Heart left ventricle (tissue), 16 donors: ENCODE measurements at places on chromosomes 11 and 22.

DNA sequence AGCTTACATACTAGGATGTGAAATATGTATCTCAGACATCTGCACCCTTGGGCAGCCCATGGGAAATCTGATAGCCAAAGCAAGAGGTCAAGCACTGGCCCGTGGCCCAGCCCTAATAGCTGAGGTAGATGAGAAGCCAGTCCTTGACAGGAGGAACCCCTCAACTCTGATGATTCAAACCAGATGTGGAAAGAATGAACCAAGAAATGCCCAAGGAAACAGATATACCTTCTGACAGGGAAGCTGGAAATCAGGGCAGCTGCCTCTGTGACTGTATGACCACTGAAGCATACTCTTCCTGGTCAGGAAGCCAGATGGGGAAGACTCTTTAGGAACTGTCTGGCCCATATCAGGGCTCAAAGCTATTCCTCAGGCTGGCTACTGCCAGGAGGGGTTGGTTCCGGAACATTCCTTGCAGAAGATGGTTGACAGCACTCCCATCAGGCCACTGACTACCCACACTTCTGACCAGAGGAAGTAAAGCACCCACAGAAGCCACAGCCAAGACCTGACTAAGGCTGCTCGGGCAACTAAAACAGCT is 124.2 kb downstream of the SWAP70 start:
- peak; percentile 60 for DNase-seq

DNA sequence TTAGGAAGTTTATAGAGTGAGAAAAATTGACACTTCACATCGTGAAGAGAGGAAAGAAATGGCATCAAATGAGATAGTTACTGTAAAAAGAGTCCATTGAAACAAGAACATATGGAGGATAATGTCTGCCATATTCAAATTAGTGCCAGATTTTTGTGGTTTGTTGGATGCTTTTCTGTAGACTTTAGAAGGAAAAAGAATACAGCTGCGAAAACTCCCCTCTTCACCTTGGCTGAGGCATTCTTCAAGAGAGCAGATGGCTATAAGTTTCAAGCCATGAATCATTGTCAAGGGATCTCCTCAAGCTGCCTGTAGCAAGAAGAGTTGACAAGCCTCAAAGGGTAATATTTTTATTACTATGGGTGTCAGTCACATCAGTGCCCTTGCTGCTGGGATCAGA is 507.4 kb upstream of the RAG2 start:
- no peak for DNase-seq

DNA sequence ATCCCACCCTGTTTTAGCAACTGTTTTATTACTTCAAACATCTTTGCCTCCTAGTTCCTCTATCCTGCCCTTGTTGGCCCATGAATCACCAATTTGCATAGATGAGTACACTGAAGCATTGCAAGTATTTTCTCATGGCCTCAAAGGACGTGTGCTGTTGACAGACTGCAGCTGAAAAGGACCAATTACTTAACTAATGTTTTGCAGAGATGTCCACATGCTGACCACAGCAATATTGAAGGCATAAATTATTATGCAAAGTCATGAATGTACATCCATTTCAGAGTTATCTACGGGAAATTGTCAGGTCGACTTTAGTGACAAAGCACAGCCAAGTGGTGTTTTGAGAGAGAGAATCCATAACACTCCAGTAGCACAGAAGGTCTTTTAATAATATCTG is 64.8 kb downstream of the CADM1 start:
- DNase-seq: no peak

DNA sequence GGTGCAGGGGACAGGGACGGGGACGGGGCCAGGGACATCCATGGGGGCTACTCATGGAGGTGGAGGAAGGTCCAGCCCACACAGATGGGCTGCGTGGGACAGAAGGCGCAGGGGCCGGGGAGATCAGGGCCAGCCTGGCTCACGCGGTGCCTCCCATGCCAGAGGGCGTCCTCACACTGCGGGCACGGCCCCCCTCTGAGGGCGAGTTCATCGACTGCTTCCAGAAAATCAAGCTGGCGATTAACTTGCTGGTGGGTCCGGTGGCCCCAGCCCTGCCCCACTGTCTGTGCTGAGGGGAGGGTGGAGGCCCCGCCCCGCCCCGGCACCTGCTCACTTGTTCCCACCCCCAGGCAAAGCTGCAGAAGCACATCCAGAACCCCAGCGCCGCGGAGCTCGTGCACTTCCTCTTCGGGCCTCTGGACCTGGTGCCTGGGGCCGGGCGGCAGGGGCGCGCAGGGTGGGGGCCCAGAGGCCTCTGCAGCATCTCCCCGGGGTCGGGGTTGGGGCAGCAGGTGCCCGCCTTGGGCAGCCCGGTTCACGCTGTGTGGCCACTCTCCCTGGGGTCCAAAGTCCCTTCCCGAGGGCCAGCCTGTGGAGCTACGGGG is 15.8 kb downstream of the EPS8L2 start:
- DNase-seq: peak; percentile 28

- DNase-seq: no peak
Measured at GRCh38 chr11:44846852-44847251, 103.8 kb downstream of the TP53I11 start.

GRCh38 chr11:568306-569157 is 7.7 kb upstream of the PHRF1 start:
- DNase-seq: peak; percentile 93

DNA sequence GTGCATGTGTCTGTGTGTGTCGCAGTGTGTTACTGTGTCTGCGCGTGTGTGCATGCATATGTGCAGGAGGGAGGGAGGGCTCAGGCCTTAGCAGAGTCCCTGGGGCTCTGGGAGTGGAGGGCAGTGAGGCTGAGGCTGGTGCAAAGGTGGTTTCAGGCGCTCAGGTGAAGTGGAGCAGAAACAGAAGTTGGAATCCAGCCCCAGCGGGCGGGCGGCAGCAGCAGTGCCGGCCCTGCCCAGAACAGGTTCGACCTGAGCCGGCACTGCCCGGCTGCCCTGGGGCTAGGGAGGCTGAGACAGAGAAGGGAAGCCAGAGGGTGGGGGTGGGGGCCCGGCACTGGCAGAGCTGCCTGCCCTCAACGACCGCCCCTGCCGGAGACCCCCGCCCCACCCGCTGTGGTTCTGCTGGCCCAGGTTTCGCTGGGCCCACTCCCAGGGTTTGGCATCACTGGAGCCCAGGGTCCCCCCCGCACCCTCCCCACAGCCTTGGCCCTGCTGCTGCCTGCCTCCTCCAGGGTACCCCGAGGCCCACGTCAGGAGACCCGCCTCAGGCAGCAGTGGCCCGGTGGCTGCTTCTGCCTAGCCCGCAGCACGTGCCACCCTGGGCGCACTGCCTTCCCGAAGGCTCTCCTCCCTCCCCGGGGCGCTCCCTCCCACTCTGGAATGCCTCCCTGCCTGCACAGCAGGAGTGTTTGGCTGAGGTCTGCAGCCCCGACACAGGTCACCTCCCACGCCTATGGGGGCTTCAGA is 13.3 kb downstream of the ASCL2 start:
- DNase-seq: no peak

DNA sequence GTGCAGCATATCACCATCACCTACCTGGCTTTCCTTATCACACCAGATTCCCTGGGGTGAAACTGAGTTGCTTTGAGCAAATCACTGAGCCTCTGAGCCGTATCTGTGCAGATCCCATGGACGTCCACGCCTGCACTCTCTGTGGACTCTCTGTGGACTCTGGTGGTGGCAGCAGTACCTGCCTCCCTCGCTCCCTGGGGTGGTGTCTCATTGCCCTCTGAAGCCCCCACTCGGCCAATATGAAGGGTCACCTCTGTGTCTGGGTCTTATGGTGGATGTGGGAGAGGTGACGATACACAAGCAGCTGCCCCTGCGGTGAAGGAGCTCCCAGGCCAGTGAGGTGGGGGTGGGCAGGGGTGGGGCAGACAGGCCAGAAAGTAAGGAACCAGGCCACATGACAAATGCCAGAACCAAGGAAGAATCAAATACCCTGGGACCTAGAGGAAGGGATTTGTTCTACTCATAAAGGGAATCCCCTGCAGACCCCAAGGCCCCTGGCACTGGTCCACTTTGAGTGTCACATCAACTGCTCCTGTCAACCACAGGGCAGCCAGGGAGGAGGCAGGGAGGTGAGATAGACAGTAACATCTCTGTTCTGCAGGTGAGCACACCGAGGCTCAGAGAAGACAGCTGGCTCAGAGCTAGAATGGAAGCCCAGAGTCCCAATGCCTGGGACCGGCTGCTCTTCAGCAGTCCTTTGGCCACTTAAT is 9.2 kb upstream of the CHST1 start:
- DNase-seq: no peak

DNA sequence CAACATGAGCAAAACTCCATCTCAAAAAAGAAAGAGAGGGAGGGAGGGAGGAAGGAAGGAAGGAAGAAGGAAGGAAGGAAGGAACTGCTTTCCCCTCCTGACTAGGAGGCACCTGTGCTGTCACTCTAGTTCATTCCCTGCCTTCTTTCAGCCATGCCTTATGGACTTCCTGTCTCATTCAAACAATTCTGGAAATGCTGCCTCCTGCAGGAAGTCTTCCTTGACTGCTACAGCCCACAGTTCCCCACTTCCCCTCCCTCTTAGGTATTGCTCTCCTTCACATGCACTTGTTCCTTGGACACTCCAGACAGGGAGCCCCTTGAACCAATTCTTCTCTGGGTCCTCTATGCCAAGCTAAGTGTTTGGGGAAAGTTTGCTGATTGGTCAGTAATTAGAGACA is 31.6 kb upstream of the WNT11 start:
- no peak for DNase-seq

- DNase-seq: peak; percentile 54
Measured at GRCh38 chr22:28894334-28894733, 11.0 kb downstream of the ZNRF3 start.

GRCh38 chr11:104668797-104669463 is 229.3 kb downstream of the CASP12 start:
- DNase-seq: no peak

- no peak for DNase-seq
Measured at GRCh38 chr11:120385655-120386054, 49.4 kb downstream of the ARHGEF12 start.

DNA sequence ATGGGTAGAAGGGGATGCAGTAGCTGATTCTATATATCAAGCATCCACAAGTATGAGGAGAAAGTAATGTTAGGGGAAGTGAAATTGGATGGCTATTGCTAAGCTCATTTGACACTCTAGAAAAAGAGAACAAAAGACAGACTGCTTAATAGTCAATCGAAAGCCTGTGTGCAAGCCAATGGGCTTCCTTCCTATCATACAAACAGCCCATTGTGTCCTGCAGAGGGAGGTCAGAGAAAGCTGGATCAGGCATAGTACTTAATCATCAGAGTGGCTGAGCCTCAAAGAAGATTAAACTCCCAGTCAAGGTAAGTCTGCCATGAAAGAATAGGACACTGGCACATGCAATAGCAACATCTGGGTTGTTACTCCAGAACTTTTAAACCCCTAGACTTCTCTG is 50.9 kb upstream of the PGR start:
- no peak for DNase-seq
